ENCODE measurements at places on chromosomes 6 and 20.

GRCh38 chr6:52132292-52132691 is 44.9 kb upstream of the PKHD1 start:
- H3K4me3 ChIP-seq = no peak overlapping the region
- no peaks in the 10 kb centered on the region for H3K4me1 ChIP-seq
- DNase-seq = no peak
- no peak overlapping the region for H3K27ac ChIP-seq
- H3K27me3 ChIP-seq = no peaks in the 10 kb centered on the region
- no peaks in the 10 kb centered on the region for H3K36me3 ChIP-seq

DNA sequence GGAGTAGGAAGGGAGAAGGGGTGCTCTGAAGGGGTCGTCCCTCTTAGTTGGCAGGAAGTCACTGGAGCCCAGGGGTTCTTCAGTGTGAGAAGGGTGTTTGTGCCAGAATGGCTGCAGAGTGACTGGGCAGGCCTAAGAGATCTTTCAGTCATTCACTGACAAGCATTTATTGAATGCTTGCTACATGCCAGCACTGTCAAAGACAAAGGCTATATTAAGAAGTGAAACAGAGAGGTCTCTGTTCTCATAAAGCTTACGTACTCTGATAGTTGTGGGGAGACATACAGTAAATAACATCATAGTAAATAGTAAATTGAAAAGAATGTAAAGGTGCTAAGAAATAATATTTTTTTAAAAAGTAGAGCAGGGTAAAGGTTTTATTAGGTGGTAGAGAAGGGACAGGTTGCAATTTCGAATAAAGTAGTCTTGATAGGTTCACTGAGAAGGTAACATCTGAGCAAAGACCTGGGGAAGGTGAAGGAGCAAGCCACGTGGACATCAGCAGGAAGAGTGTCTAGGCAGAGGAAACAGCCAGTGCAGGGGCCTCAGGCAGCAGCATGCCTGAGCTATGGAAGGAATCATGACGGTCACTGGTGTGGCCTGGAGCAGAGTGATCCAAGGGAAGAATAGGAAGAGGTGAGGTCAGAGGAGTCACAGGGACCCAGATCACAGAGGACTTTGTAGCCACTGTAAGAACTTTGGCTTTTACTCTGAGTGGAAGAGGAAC is 36.3 kb upstream of the RNF8 start:
- H3K27ac ChIP-seq = no peak overlapping the region
- H3K4me3 ChIP-seq = no peak overlapping the region
- H3K4me1 ChIP-seq = no peaks in the 10 kb centered on the region
- no peaks in the 10 kb centered on the region for H3K27me3 ChIP-seq
- no peaks in the 10 kb centered on the region for H3K36me3 ChIP-seq

GRCh38 chr20:61422636-61423425 is 170.8 kb downstream of the CDH4 start:
- no peak overlapping the region for H3K27ac ChIP-seq
- no peaks in the 10 kb centered on the region for H3K27me3 ChIP-seq
- DNase-seq = no peak

DNA sequence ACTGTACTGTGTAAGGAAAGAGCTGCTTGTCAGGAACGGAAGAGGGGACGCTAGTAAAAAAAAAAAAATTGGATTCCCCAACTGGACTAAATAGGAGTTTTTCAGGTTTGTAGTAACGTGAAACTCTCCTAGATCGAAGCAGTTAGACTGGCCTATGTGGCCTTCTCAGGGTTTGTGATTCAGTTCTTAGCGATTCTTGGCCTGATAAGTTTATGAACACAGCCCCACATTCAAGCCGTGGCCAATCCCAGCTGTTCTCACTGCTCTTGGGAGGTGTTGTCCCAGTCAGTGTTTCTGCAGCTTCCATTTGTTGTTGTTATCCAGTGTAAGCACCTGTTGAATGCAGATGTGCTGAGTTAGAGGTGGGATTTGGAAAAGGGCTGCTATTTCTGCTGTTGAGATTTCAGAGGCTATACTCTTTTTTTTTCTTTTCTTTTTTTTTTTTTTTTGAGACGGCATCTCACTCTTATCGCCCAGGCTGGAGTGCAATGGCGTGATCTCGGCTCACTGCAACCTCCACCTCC is 29.7 kb downstream of the TAF8 start:
- H3K27me3 ChIP-seq = no peaks in the 10 kb centered on the region
- no peak for DNase-seq
- H3K4me3 ChIP-seq = no peak overlapping the region
- H3K27ac ChIP-seq = no peak overlapping the region
- no peaks in the 10 kb centered on the region for H3K36me3 ChIP-seq

DNA sequence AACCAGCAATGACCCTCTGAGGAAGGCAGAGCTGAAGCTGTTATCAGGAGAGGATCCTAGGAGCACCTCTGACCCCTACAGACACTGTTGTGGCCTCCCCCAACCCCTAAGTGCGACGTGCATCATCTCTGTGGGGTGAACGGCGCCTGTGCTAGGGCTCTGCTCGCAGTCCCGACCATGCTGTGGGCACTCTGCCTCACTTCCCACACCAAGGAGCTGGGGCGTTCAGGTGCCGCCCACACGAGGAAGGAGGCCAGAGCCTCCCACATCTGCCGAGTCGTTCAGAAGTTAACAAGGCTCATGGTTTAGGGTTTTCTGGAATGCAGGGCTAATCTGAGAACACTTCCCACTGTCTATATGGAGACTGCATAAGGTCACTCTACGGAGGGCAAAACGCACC is 62.1 kb downstream of the GINS1 start:
- no peaks in the 10 kb centered on the region for H3K36me3 ChIP-seq
- no peak overlapping the region for H3K4me3 ChIP-seq
- no peaks in the 10 kb centered on the region for H3K4me1 ChIP-seq
